ENCODE measurements at places on chromosomes 7 and 10.

DNA sequence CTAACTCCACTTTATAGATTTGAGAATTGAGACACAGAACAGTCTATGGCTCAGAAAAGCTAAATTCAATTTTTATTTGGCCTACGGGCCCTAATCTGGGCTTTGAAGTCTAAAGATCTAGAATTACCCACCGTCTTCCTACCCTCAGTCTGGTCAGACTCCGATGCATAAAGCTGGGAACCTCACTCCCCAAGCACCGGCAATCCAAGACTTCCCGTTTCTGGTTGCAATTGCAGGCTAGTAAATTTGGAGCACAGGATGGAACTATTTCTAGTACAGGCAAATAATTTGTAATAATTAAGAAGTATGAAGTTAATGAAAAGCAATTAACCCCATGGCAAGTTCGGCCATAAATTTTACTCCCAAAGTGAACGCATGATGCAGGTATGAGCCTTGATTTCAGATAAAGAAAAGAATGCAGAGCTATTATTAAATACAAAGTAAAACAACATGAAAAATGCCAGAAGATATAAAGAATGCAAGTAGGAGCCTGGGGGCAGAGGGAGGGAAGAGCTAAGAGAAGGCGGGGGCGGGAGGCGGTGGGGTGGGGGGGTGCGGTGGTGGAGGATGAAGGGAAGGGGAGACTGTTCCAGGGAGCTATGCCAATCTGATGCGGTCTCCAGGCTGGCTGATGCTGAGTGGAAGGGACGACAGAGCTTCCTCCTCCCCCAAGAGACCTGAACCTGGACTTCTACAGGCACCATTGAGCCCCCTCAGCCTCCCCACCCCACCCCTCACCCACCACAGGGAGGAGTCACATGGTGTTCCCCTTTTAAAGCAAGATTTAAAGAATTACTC lies 45.1 kb downstream of the BPGM start:
- no peak for DNase-seq

GRCh38 chr7:77950548-77950947 lies 152.0 kb downstream of the PHTF2 start:
- no peak for DNase-seq

DNA sequence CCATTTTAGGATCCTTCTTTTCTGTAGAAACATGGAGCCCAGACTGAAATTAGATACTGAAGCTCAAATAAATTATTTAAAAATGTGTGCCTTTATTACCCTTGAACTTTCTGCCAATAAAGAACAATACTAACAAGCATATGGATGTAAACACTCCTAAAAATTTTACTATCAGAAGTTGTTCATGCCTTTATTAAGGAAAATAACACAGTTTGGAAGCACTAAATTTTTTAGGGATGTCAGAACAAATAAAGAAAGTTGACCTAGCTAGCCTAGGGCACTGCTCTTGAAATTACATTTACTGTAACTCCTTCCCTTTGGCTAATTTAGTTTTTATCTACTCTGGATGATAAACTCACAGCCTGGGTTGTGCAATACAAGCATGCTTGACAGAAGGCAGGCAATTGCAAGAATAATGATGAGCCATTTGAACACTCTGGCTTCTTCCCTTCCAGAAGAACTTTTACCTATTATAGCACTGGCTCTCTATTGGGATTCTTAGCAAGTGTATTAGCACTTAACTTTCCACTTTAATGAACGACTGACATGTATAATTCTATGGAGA lies 351.7 kb upstream of the C7orf33 start:
- DNase-seq, result no peak

GRCh38 chr7:6250364-6250833 lies 22.0 kb downstream of the CYTH3 start:
- DNase-seq, result no peak

- DNase-seq, result no peak
Measured at GRCh38 chr7:98352621-98353020, 48.3 kb downstream of the BAIAP2L1 start.

DNA sequence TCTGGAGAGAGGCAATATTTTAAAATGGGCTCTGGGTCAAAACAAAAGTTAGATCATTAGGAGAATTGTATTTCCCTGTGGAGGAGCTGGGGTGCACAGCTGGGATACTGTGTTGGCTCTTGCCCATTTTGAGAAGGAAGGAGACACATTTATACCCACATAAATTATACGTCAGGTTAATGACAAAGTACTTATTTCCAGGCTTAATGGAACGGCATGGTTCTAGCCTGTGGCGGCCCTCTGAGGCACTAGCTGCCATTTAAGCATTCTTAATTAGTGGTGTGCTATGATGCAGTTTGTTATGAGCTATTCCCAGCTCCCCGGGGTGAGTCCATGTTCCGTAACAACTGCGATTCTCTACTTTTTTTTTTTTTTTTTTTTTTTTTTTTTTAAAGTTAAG lies 193.5 kb downstream of the SEC23IP start:
- no peak for DNase-seq

All from stimulated activated CD8-positive, alpha-beta memory T cell treated with anti-CD3 and anti-CD28 coated beads, Interleukin-4, amount 100 ng/mL, for 4 hours (primary cell).